NCI-H2171 treated with DMSO at 0.1 percent for 48 hours (cell line): ENCODE measurements at places on chromosomes 4 and X.
A peak's percentile ranks its signal among the peaks of the same experiment; 100 is the strongest.

DNA sequence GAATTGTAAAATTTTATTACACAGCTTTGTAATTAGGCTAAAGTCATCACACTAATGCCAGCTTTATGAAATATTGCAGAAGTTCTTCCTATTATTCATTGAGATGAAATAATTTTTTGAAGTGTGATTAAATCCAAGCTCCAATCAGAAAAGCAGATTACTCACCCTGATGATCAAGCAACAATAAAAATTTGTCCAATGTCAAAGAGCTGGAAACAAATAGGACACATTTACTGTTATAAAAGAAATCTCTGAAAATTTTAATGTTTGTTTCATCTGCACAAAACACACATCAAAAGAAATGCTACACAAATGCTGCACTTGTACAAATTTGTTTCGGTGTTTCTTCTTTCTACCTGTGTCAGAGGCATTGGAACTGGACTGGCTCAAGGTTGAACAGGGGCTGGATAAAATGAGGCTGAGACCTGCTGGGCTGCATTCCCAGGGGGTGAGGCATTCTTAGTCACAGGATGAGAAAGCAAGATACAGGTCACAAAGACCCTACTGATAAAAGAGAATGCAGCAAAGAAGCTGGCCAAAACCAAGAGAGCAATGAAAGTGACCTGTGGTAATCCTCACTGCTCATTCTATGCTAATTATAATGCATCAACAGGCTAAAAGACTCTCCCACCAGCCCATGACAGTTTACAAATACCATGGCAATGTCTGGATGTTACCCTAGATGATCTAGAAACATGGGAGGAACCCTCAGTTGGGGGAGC is 78.3 kb downstream of the GASK1B start:
- no peak for DNase-seq

- DNase-seq, result peak; percentile 71
Measured at GRCh38 chr4:98284640-98285046, 23.5 kb downstream of the RAP1GDS1 start.

DNA sequence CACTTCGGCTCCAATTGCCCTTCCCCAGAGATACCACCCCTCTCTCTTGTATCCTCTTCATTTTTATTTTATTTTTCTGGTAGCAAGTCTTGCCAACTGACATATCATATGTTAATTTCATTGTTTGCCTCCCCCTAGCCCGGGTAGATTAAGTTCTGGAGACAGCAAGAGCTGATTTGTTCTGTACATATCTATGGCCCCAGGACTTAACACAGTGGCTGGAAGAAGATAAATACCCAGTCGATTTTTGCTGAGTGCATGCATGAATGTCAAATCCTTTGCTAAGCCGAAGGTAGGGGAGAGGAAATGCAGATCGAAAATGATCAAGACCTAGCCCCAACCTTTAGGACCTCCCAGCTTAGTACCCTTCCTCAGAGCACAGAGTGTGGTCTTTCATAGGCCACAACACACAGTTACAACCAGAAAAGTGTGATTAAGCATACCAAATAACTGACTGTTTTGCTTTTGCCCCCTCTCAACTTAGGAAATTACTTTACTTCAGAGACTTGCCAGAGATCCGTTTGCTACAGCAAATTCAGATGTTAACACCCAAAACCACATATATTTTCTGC is 58.7 kb upstream of the KLF3 start:
- no peak for DNase-seq

- DNase-seq, result no peak
Measured at GRCh38 chrX:112630187-112630586, 49.6 kb downstream of the LHFPL1 start.

- no peak for DNase-seq
Measured at GRCh38 chrX:11265352-11265751, 27.9 kb upstream of the AMELX start.
